ENCODE measurements at places on chromosomes 12 and 14. TPM values are rescaled to one million over a fixed set of nuclear protein-coding genes. Genes with fewer than 3 reads are reported as not detected.

- no peak for DNase-seq
Measured at GRCh38 chr12:6370576-6370935, 4.8 kb downstream of the SCNN1A start.

GRCh38 chr12:58381546-58381945 is 440.2 kb downstream of the ATP23 start:
- no peak for DNase-seq

DNA sequence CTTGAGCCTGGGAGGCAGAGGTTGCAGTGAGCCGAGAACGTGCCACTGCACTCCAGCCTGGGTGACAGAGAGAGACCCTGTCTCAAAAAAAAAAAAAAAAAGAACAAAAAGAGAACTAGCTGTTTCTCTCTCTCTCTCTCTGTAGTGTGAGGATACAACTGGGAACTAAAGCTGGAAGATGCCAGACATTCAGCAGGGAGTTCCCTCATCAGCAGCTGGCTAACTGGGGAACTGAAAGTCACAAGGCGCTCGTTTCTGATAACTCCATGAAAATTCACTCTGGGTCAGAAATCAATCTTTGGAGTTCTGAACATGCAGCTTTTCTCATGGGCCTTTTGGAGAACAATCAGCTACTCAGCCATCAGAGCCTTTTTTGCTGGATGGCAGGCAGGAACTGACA is 43.5 kb upstream of the MAP1LC3B2 start:
- DNase-seq = no peak

The KLHL33 gene
- total RNA-seq = 0.57 TPM

The SNX6 gene
- total RNA-seq = 81.1 TPM
